ENCODE measurements at places on chromosomes 4 and X. TPM values are rescaled to one million over a fixed set of nuclear protein-coding genes. Genes with fewer than 3 reads are reported as not detected.

The EDA gene
- total RNA-seq, result 2.2 TPM

DNA sequence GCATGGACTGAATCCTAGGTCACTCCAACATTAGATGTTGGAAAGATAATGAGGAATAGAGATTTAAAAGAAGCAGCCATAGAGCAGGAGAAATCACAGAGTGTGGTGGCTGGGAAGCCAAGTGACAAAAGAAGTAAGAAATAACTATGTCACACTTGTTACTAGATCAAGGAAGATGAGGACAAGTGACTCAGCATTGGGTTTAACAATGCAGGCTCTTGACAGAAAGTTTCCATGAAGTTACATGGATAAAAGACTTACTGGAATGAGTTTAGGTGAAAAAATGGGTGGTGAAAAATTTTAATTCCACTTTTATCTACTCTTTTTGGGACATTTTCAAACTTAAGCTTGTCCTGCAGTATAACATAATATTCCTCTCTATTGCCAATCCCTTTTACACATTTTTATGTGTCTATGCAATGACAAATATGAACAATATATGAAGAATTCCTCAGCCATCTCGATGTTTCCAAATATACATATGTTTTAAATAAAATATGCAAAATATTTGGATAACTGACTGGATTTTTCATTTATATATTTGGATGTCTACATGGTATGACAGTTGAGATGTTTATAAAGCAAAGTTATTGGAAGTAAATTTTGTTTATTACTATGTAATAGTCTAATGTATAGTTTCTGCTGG lies 462.6 kb downstream of the IL15 start:
- no peak for ATAC-seq

- no peak for ATAC-seq
Measured at GRCh38 chr4:5198656-5199541, 147.6 kb downstream of the STK32B start.

DNA sequence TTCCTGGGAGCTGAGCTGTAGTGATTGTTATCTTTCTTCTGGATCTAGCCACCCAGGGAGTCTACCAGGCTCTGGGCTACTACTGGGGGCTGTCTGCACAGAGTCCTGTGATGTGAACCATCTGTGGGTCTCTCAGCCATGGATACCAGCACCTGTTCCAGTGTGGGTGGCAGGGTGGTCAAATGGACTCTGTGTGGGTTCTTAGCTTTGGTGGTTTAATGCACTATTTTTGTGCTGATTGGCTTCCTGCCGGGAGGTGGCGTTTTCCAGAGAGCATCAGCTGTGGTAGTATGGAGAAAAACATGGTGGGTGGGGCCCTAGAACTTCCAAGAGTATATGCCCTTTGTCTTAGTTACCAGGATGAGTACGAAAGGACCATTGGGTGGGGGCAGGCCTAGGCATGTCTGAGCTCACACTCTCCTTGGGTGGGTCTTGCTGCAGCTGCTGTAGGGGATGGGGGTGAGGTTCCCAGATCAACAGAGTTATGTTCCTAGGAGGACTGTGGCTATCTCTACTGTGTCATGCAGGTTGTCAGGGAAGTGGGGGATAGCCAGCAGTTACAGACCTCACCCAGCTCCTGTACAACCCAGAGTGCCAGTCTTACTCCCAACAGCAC lies 264.8 kb upstream of the LDB2 start:
- ATAC-seq, result no peak

GRCh38 chrX:136028383-136028984 lies 43.2 kb downstream of the SLC9A6 start:
- no peak for ATAC-seq

GRCh38 chr4:8740666-8741395 lies 130.8 kb downstream of the HMX1 start:
- no peak for ATAC-seq

- no peak for ATAC-seq
Measured at GRCh38 chr4:54484383-54484782, 173.4 kb upstream of the KIT start.

DNA sequence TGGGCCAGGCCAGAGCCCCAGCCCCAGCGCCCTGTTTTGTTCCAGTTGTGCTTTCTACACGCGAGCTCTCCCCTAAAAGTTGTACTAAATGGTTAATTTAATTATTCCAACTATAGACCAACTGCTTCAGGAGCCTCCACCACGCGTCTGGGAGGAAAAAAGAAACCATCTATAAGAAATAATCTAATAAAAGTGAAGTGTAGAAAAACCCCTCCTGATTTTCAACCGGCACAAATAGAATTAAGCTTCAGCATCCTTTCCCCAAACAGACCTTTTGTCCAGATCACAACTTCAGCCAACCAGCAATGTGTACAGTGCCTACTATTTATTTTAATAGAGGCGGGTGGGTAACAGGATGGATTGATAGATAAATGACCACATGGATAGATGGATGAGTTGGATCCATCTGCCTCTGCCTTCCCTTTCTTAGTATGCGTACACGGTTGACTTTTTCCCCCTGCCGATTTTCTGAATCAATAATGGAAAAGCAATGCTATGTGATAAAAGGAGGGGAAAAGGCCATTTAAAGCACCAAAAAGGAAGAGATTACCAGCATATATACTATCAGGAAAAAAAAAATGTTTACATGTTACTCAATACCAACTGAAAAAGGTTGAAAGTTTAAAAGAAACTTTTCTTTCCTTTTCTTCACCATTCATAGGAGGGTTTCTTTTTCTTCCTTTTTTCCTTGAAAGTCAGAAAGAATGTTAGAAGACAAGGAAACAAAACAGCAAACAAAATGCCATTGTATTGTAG lies 3.7 kb upstream of the PHOX2B start:
- no peak for ATAC-seq

- no peak for ATAC-seq
Measured at GRCh38 chr4:109004418-109004817, 241.6 kb upstream of the ETNPPL start.

DNA sequence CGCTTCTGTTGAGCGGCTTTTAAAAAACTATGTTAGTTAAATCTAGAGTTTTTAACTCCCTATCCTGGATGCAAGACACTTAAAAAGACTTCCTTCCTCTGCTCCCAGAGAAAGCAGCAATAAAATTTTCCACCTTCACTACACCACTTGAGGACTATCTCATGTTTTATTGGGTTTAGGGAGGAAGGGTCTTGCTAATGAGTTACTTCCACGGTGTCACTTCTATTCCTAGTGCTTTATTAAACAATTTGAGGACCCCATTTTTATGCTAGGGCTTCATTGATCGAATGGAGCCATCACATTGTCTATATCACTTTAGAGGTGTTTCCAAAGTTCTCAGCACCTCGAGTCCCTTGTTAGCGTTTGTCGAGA lies 3.7 kb upstream of the STIM2 start:
- ATAC-seq, result no peak

The TLR8 gene
- not detected for total RNA-seq
